ENCODE measurements at places on chromosomes 11 and 22.

- DNase-seq, result no peak
Measured at GRCh38 chr22:43011079-43011478, 3.9 kb downstream of the PACSIN2 start.

- no peak for DNase-seq
Measured at GRCh38 chr11:133531971-133532651, at the start of gene OPCML. Gene OPCML (minus strand): TSS chr11:133532501.

DNA sequence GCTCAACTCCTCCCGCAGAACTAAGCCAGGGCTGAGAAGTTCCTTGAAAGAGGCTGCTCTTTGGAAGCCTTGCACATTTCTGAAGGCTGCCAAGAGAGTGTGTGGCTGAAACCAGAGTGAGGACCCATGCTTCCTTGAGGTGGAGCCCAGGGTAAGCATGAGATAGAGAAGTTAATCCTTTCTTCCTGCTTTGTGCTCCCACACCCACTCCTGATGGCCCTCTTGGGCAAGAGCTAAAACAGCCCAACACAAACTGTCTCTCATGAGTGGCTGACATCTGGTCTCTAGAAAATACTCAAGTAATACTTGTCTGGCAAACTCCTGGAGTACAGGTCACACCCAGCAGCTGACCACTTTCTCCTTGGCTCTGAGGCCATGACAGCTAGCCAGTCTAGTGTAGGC lies 523.7 kb downstream of the INSC start:
- no peak for DNase-seq

DNA sequence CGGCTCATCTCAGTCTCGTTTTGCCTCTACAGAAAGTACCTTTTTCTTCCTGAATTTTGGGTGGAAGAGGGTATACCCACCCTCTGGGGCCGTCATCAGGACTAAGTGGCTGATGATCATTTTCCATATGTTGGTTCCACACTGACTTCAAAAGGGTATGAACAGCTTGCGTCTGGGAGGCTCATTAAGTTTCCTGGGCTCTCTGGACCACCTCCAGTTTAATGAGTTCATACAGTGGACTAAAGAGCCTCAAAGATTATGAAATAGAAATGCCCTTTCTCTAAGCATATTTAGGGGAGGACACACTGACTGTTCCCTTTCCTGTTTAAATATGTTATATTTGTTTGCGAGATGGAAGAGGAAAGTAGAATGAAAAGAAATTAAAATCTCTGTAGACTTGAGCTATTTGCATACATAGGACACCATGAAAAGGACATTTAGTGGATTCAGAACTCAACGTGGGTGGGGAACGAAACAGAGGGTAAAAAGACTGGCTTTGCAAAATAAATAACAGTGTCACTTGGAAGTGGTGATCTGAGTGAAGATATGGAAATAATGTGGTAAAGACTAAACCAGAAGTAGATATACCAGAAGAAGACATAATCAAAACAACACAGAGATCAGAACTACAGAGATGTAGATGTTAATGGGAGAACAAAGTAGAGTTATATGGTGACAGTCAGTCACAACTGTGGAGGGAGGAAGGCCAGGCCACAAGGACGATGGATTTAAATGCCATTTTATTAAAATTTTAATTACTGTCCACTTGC lies 18.7 kb downstream of the LDLRAD3 start:
- DNase-seq, result no peak

DNA sequence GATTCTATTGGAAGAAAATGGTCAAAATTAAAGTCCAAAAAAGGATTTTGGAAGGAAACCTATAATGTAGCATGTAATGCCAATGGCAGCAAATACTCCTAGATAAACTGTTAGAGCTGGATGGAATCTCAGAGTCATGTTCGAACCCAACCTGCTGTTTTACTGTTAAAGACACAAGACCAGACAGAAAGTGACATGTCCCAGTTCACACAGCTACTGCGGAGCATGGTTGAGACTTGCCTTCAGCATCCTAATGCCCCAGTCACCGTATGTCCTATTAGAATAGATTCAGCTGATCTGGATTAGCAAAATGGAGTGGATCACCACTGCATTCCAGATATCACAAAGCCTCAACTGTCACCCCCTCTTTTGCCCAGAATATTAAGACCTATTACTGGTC lies 14.9 kb downstream of the PISD start:
- no peak for DNase-seq

DNA sequence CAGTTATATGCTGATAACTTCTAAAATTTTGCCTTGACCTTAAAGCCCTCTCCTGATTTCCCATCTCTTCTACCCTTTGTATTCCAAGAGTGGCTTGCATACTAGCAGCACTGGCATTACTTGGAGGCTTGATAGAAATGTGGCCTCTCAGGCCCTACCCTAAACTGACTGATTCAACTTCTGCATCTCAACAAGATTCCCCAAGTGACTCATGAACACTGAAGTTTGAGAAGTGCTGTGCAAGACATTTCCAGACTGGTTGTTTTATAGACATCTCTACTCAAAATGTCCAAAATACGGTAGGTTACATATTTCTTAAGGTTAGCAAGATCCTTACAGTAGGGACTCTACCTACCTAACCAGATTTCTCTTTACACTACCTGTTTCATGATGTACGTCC lies 48.6 kb downstream of the SESN3 start:
- no peak for DNase-seq

- DNase-seq, result no peak
Measured at GRCh38 chr22:40491990-40492631, 121.7 kb downstream of the SGSM3 start.

- DNase-seq, result no peak
Measured at GRCh38 chr11:83613767-83614121, 327.6 kb upstream of the CCDC90B start.

GRCh38 chr11:29781268-29781667 lies 235.6 kb downstream of the KCNA4 start:
- DNase-seq, result no peak
